ENCODE measurements at places on chromosomes 3 and 15.

DNA sequence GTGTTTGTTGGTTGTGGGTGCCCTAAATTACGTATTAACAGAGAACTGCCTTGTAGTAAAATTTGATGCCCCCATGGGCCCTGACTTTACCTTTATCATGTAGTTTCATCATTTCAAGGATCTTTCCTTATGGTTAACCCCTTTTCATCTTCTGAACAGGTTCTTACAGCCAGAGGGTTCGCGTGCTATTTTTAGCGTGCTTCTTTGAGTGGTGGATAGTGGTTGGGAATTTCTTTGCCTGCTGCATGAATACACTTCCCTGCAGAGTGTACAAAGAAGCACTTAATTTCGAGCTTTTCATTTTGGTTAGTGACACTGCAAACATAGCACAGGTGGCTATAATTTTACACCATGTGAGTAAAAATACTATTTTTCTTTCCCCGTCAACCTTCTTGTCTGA lies 231.8 kb downstream of the ROBO2 start:
- DNase-seq, result no peak

DNA sequence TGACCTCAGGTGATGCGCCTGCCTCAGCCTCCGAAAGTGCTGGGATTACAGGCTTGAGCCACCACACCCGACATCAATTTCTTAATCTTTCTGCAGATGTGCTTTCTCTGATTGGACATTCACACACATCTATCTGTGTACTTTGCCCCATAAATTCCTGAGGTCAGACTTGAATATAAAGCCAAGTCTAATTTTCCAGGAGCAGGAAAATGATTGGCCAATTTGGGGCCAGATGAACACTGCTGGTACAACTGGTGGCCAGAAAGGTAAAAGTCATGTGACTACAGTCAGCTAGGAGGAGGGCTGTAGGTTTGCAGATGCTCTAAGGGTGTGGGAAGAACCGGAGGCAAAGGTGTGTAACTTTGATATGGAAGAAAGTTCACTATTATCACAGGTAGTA lies 3.2 kb upstream of the RAD51 start:
- DNase-seq, result no peak

DNA sequence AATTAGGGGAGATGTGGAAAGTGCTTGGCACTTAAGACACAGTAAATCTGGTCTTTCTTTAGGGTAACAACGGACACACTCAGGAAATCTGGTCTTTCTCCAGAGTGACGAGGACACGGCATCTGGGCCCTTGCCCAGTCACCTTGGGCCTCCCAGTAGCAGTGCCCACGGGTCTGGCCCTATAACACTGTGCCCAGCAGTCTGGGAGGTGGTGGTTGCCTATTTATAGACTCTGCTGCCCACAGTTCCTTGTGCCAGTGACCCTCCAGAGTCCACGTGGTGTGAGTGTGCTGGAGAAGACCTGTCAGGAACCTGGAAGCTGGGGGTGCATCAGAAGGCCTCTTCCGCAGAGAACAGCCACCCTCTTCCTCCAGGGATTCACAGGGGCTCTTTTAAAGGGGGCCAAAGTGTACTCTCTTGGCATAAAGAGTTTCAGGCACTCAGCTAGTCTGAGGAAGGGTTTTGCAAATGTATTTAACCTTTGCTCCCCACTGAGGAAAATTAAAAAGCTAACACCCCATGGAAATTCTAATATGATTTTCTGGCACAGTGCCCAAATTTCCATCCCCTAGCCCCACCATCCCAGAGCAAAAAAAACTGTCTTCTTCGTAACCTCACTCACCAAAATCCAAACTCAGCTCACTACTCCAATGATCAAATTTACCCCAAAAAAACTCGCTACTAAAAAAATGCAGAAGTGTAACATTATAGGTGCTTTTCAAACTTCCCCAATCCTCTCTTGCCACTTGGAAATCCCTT lies 15.4 kb downstream of the WNT5A start:
- DNase-seq, result no peak

- DNase-seq, result no peak
Observed at GRCh38 chr15:22942877-22943276, 37.3 kb downstream of the CYFIP1 start.

DNA sequence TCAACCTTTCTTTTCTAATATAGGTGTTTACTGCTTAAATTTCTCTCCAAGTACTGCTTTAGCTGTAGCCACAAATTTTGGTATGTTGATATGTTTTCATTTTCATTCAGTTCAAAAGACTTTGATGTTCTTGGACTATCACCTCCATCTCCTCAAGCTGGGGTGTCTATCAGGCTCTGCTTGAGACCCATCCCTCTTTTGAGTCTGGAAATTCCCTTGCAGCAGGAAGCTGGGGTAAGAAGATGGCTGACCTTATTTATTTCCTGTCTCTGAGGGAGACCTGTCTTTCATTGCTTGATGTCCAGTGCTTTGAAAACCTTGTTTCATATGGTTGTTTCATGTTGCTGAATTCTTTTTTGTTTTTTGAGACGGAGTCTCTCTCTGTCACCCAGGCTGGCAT lies 60.5 kb upstream of the ADPGK start:
- no peak for DNase-seq

DNA sequence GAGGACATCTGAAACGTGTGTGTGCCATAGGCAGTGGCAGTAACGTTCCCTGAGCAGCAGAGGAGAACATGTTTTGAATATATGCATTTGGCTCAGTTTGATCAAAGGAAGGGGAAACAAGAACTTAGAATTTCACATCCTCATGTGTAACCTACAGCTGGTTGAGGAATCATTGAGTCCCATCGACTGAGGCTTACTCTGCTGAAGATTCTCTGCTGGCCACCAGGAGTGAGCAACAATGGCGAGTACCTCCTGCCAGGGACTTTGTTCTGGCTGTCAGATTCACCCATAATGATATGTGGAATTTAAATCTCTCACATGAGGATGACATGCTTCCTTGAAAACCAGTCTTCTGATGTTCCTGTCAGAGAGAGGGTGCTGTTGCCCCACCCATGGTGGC lies 21.3 kb downstream of the GORASP1 start:
- no peak for DNase-seq

DNA sequence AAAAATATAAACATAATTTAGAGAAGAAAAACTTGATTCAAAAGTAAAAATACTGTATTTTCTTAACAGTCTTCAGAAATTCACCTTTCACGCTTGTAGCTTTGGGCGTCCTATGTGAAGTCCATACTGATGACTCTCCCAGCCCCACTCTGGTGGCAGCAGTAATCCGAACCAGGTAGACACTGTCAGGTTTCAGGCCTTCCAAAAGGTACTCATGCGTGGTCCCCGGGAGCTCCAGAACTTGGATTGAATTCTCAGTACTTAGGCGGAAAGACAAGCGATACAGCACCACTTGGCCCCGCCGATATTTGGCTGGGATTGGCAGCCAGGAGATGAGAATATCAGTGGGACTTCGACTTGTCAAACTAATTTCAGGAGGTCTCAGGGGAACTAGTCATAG lies 69.7 kb downstream of the PRTG start:
- DNase-seq, result no peak

DNA sequence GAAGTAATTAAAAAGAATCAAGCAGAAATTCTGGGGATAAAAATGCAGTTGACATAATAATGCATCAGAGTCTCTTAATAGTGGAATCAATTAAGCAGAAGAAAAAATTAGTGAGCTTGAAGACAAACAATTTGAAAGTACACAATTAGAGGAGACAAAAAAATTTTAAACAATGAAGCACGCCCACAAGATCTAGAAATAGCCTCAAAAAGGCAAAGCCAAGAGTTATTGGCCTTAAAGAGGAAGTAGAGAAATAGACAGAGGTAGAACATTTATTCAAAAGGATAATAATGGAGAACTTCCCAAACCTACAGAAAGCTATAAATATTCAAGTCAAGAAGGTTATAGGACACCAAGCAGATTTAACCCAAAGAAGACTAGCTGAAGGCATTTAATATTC lies 113.3 kb downstream of the TBC1D2B start:
- DNase-seq, result no peak

DNA sequence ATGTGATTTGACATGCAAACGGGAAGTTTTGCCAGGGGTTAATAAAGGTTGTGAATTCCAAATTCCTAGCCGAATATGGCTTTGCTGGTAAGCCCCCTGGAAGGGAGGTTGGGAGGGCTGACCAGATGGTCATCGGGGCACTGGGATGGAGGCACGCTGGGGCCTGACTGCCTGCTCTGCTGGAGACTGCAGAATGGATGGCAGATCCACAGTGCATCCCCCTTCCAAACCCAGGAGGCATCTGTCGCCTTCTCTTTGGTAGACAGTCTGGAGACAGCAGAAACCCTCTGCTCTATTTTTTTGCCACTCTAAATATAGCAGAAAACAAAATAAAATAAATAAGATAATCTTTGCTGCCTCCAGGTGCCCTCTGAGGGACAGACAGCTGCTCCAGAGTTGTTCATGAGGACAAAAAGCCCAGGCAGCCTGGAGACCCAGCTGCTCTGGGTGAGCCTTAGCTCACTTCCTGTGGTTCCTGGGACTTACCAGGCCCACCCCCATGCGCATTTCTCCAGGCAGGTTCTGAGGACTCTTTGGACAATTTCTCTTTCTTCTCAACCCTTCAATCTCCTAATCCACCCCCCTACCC lies 6.1 kb upstream of the SPTBN5 start:
- DNase-seq, result no peak

DNA sequence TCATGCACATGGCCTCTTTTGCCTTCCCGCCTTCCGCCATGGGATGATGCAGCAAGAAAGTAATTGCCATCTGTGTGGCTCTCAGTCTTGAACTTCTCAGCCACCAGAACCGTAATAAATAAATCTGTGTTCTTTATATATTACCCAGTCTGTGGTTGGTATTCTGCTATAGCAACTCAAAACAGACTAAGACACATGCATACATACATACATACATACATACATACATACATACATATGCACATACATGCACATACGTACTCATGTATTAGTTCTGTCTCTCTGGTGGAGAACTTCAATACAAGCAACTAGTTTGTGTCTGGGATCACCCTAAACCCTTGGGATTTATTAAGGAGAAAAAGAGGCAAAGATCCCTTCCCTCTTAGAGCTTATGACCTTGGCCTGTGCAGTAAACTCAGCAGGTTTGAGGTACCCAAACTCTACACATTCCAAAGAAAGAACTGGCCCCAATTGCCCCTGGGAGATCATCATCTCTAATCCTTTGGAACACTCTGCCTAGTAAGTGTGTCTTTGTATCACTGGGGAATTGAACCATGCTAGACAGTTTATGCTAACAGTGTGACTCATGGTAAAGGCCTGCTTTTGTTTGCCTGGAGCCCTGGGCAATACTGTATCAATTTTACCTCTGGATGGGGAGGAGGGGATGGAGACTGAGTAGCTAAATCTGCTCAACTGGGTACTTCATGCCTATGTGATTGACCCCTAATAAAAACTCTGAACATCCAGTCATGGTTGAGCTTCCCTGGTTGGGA lies 115.6 kb upstream of the LMCD1 start:
- DNase-seq, result no peak

DNA sequence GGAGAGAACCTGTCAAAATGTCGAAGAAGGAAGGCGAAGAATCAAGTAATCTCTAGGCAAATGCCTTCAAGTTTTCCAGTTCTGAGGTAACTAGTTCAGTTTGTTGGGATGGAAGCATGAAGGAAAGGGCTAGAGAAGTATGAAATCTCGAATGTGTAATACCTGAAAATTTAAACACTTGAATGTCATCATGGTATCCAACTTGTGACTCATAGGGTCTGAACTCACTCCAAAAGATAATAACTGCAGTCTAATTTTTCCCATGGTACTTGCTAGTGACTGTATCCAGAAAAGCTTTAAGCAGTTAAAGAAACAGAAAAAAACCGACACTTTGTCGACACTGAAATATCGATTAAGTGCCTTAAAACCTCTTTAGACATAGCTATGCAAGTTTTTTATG lies 102.9 kb upstream of the CHRM5 start:
- DNase-seq, result no peak
